NCI-H1092 treated with DMSO at 0.1 percent for 48 hours (cell line): ENCODE measurements at places on chromosomes 12 and 14.

- no peak for DNase-seq
Observed at GRCh38 chr12:65355461-65355860, 77.0 kb downstream of the MSRB3 start.

DNA sequence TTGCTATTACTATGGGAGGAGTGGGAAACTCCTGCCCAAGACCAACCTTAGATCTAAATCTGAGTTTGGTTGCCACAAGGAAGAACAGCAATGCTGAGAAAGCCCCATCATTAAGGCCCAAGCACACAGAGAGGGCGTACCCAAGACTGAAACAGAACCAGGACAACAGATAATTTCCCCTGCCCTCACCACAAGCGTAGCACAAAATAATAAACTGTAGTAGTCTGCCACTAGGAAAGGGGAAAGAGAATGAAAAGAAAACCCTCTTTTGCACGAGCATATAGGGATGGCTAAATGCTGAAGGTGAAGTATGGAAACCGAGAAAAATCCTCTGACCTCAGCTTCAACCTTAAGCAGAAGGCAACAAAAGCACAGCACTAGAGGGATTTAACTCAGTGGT is 76.5 kb upstream of the DHRS4 start:
- no peak for DNase-seq

DNA sequence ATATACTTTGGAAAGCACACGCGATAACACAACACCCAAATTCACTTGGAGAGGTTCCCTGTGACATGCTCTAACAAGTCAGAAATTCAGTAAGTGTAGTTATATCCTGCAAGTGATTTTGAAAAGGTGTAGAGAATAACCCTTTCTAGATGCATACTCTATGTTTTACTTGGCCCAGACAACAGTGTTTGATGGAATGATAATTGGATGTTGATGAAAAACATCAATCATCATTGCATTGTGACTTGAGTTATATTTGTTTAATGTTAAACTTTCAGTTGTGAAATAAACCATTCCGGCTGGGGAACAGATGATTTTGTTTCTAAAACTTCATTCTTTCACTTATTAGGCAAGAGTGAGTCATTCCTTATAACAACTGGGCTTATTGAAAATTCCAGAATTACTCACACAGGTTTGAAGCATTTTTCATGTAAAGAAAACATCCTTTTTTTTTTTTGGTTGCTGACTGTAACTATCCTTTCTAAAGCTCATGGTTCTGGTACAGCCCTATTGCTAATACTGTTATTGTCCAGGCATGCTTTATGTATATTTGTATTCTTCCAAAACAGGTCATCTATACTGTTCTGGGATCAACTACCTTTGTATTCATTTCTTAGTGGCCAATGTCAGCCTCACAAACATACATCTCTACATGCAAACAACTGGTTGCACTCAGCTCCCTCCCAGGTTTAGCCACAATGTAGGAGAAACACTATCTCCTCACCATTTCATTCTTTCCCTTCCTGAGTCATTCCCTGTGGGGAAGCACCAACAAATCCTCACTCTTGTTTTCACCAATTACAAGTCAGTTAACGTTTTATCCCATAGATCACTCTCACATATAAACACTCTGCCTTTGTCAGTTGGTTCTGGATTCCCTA is 121.2 kb upstream of the LRIG3 start:
- DNase-seq = no peak

- DNase-seq = no peak
Observed at GRCh38 chr14:98408024-98408555, 863.9 kb downstream of the BCL11B start.

DNA sequence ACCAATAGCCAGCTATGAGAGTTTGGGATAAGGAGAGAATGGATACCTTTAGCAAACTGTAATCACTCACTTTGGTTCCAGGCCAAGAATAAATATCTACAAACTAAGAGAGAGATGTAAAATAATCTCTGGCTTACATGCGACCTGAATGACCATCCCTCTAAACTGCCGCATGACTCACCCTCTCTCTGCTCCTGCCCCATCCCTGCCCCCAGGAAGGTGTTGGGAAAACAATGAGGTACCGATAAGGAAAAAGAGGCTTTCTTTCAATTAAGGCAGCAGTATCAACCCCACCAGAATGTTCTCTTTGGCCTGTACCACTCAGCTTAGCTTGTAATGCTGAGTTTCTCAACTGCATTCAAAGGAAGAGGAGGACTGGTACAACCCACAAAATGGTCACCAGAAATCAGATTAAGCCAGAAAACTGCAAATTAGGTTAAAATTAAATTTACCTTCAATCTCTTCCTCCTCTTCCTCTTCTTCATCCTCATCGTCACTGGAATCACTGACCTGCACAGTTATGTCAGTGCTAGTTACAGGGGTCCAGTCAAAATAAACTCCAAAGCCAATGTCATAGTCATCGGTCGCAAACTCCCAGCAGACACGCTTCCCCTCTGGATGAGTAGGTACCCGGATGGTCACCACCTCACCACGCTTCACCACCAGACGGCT is 22.0 kb downstream of the GSTZ1 start:
- DNase-seq = no peak

- no peak for DNase-seq
Observed at GRCh38 chr12:132478845-132479244, 11.1 kb upstream of the FBRSL1 start.

GRCh38 chr12:10618338-10618987 is 5.1 kb upstream of the MAGOHB start:
- no peak for DNase-seq

- no peak for DNase-seq
Observed at GRCh38 chr14:50362764-50363713, 33.6 kb downstream of the CDKL1 start.

- no peak for DNase-seq
Observed at GRCh38 chr12:117158911-117159553, 31.2 kb downstream of the FBXO21 start.

- DNase-seq = no peak
Observed at GRCh38 chr14:68168460-68169109, 349.0 kb downstream of the RAD51B start.

DNA sequence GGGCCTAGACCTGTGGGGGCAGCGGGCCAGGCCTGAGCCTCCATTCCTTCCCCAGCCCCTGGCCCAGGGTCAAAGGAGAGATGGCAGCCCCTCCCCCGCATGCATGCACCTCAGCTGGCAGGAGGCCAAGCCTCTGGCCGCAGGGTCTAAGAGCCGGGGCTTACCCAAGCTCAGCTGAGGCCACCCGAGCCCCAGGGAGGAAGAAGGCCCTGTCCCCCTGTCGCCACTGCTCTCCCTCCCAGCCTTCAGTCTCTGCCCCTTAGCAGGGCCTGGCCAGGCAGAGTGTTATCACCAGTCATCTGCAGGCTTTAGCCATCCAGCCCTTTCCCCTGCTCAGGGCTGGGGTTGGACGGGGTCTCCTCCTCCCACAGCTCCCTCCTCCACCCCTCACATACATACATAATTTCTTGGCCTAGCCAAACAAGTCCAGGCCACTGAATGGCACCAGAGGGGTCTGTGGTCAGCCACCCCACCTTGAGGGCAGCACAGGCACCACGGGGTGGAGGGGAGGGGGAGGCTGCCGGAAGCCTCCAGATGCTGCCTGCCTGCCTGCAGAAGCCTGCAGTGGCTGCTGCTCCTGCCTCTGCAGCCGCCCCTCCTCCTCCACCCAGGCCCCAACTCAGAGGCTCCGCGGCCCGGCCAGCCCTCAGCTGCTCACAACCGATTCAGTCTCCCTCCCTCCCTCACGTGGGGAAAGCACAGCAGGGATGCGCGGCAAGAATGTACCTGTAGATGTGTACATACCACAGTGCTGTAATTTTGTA is 22.8 kb downstream of the RAB35 start:
- no peak for DNase-seq
